ENCODE measurements at places on chromosomes 3 and 15.

DNA sequence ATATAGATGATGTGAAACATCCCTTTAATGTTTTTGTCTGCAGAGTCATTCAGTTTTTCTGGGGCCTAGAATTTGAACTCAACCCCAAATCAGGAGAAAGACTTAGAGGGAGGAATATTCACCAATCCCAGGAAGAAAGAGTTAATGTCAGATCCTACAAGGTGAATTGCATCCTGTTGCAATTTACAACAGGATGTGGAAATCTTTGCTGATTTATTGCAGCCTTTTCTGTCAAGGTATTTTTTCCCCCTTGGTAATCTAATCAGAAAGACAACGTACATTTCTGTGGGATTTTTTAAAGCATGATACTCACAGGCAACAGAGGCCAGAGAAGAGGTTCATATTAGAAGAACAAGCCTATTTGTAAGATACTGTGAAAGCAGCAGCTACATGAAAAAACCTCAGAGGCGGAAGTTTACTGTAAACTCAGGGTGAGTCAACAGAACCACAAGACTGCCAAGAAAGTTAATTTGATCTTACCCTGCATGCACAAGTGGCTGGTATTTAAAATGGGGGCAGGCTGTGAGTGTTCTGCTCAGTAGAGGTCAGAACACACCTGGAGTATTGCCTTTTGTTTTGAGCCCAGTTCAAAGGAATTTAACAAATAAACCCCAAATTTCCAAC is 531.9 kb downstream of the AGBL1 start:
- no peak for DNase-seq

DNA sequence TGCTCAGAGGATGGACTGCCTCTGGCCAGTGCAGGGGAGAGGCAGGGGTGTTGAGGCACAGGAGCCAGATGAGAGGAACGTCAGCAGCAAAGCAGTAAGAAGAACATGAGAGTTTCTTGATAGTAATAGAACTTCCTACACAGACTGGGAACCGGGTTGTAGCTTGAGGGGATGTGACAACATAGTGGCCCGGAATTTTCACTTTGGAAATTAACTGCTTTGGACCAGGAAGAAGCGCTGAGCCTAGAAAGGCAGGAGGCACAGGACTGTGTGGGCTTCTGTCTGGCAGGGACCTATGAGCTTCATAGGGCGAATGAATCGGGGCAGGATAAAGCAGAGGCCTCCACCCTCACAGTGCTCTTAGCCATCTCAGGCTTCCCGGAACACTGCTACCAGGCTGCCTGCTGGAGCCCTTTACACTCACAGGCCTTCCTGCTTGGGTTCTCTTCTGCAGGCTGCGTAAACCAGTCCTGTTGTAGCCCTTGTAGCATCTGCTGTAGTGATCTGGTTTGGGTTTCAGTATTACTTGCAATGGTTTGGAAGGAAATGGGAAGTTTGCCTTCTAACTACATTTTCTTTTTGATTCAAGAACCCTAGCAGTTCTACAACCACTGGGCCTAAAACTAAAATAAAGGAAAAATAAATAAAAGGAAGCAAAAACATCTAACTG is 3.3 kb upstream of the ADPGK start:
- no peak for DNase-seq

- no peak for DNase-seq
These were observed 78.4 kb downstream of the AKAP13 start for GRCh38 chr15:85458764-85459163.

GRCh38 chr15:89400116-89400781 is 65.6 kb upstream of the POLG start:
- no peak for DNase-seq

- no peak for DNase-seq
These were observed 389.0 kb downstream of the LSAMP start for GRCh38 chr3:116056280-116056679.

- DNase-seq, result no peak
These were observed 566.9 kb upstream of the CCDC54 start for GRCh38 chr3:106810300-106810875.

- DNase-seq, result no peak
These were observed 52.8 kb upstream of the GRM7 start for GRCh38 chr3:6807967-6808588.

- DNase-seq, result no peak
These were observed 436.0 kb upstream of the NR2F2 start for GRCh38 chr15:95894407-95894956.

GRCh38 chr3:48756640-48757039 is 39.6 kb upstream of the IP6K2 start:
- no peak for DNase-seq

DNA sequence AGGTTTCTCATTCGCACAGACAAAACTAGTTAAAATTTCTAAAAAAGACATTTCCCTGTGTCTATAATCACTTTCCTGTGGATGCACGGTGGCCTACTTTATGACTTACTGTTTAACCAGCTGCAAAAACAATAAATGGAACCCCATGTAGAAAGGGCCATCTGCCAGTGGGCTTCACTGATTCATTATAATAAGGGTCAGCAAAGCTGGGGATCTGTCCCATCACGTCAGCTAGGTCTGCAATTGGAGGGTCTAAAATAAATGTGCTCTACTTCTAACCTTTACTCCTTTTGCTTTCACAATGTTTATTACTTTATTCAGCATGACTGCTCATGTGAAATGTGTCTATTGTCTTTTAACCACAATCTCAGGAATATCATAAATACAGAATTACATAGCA is 43.1 kb upstream of the NMD3 start:
- DNase-seq, result no peak

DNA sequence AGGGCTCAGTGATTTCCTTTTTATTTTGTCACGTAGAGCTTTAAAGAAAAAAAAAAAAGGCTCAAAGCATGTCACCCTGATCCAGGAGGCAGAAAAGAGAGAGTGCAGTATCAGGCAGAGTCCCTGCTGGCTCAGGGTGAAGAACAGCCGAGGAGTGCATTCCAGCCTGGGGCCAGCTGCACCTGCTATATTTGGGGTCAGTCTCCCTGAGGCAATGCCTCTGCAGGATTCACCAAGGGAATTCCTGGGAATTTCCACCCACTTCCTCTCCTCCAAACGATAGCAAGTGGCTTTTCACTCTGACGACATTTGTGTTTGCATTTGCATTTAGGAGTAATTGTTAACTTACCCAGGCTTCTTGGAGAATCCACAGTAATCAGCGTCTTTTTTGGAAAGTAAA is 202.9 kb upstream of the CTNNB1 start:
- no peak for DNase-seq

- DNase-seq, result no peak
These were observed 11.2 kb upstream of the RAD18 start for GRCh38 chr3:8974458-8974857.

DNA sequence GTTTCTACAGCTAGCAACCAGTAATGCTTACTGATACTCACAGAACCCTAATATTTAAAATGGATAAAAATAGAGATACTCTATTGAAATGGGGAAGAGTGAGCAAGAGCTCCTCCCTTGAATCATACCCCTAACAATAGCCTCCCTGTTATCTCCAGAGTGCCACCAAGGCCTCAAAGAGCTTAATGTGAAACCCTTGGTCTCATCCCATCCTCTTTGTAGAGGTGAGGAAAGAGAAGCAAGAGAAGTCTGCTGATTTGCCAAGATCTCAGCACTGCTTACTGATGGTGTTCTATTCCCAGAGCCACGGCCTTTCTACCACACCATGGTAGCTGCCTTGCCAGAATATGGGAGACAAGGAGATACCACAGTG is 463.4 kb upstream of the PROK2 start:
- DNase-seq, result no peak

DNA sequence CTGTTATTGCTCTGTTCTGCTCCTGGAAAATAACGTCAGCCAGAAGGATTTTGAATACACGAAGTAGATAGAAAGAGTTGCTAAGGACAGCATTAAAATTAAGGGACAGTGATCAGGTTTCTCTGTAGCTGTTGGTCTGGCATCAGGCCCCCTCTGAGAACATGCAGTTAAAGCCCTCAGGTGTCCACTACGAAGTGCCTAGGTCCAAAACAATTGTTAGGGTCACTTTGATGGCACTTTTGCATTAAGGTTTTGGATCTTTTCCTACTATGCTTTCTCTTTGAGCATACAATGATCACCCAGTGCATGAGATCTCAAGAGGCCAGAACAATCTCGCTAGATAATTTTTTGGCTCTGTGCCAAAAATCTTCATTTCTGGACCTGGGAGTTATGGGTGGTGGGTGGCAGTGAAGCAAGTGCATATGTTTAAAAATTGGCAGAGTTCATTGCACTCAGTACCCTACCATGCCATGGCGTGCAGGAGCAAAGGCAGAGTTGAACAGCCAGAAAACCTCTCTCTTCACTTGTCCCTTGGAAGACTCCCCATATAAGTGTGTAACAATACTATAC is 797.6 kb downstream of the ROBO2 start:
- no peak for DNase-seq

DNA sequence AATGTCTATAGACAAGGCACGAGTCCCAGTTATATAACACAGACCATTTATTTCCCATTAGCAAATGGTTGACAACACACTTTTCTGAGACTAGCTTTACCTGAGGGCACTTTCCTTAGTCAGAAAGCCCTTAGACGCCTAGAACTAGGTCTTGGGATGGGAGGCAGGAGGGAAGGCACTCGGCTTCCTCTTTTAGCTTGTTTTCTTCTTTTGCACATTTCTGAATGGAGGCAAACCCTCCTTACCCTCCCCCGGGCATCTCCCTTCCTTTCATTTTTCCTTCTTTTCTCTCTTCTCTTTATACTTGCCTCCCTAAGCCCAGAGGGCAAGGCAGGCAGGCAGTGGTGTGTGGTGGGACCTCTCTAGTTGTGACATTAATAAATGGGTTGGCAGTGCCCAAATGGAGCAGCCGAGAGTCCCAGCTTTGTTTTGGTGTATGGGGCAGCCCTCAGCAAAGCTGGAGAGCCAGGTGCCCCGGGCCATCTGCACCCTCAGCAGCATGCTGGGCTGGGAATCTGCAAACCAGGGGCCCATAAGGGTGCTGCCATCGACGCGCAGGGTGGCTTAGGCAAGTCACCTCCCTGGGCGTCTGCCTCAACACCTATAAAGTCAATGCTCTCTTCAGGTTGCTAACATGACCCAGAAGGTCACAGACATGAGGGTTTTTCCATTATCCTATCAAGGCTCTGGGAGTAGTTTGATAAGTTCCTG is 21.1 kb upstream of the BCL2L10 start:
- no peak for DNase-seq

GRCh38 chr15:49441816-49442215 is 18.8 kb downstream of the FGF7 start:
- DNase-seq, result no peak

DNA sequence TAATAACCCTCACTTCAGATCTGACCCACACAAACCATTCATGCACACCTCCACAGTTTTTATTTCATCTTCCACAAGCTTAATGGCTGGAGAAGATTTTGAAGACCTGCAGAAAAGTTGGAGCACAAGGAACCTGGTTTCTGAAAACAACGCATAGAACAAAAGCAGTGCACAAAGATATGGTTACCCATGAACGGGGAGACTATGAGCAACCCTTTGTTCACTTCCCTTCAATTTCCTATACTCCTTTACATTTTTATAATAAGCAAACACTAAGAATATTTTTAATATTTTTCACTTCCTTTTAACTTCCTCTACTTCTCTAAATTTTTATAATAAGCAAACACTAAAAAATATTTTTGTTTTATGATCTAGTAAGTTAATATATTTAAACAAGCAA is 103.5 kb upstream of the UBE2E2 start:
- DNase-seq, result no peak

DNA sequence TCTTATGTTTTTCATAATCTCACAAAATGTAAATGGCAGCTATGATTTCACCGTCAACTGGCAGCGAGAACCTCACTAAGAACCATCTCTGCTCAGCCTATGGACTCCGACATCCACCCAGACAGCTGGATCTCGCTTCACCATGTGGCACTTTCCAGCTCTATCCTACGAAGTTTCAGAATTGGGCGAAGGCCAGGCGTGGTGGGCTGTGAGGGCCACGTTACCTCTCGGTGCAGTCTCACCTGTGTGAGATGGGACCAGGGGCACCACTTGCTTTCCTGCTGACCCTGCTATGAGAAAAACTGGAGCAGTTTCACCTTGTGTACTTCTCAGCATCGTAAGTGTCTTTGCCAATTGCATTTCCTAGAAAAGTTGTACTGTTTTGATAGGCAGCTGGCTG is 32.3 kb downstream of the CHDH start:
- no peak for DNase-seq

- no peak for DNase-seq
These were observed 9.4 kb upstream of the SEC13 start for GRCh38 chr3:10330319-10330718.

DNA sequence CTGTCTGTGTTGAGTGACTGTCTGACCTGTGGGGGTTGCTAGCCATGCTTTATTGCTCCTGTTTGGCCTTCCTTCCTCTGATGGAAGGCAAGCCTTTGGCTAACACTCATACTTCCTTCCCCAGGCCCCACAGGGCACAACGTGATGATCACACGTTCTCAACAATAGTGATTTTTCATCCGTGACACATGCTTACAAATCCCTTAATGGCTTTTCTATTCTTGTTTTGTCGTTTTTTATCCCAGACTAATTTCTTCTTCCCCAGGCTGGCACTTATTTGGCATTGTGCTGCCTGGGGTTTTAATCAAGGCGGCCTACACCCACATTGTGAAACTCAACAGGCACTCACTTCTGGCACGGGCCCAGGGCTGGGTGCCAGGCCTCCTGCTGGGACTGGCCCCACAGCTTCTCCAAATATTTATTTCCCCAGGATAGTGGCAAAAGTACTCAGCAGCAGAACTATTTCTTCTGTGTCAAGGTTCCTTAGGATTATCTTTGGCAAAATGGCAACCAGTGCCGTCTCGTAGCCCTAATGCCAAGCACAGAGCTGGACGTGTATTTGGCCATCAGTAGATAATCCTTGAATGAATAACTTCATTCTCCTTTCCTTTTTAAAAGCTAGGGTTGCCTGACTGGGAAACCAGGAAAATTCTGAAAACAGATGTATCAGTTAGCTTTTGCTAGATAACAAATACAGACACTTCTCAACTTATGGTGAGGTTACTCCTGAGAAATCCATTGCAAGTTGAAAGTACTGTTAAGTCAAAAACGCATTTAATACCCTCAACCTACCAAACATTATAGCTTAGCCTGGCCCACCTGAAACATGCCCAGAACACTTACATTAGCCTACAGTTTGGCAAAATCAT is 30.6 kb downstream of the CMTM7 start:
- peak; percentile 76 for DNase-seq

- DNase-seq, result no peak
These were observed 195.7 kb upstream of the SETMAR start for GRCh38 chr3:4107430-4107829.

DNA sequence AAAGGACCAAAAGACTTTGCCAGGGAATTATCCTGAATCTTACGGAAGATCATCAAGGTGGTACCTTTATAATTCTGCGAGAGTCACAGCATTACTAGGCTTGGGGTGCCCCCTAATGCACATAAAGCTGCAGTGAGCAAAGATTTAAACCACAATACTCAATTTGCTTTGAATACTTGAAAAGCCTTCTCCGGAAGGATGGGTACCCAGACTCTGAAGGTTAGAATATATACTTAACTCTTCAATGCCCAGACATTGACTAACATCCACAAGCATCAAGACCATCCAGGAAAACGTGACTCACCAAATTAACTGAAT is 117.8 kb upstream of the KCNH8 start:
- no peak for DNase-seq
